ENCODE measurements at places on chromosomes 1 and 21.

DNA sequence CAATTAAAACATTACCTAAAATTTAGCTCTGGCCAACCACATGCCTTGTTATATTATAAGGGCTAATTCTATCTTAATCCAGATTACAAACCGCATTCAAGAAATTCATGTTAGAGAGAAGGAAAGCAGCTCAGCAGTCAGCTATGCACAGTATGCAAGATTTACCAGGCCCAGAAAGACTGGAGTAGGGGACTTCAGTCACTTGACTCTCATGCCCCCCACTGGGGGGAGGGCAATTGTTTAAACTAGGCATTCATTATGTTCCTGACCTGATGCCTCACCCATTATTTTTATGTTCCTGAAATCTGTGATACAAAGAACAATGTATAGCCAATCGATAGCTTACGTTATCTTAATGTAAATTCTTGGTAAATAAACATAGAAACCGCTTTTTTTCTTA is 96.9 kb downstream of the ZNF644 start:
- no peak for DNase-seq

- DNase-seq, result peak; percentile 40
Observed at GRCh38 chr21:41121785-41122415, 46.1 kb upstream of the BACE2 start.

DNA sequence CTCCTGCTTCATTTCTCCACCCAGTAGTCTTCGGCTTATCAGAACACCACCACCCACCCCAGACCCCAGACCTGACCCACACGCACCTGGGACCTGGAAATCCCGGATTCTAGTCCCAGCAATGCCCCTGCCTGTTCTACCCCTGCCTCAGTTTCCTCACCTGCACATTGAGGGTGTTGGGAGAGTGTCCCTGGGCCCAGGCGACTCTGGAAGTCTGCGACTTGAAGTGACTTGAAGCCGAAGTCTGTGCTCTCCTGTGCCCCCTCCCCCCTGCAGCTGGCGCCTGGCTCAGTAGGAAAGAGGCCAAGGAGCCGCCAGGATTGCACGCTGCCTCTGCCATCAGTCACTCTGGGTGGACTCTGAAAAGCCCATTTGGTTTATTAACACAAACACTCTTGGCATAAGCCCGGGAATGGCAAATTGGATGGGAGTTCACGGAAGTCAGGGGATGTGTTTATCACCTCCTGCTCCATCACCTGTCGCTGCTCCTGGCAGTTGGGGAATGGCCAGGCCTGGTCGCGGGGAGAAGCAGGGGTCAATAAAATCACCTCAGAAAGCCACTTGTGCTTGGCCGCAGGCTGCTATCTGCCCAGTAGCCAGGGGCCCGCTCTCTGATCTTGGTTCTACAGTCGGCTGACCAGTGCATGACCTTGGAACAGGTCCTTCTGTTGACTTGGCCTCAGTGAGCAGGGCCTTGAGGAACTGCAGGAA is 132.7 kb downstream of the ACTL8 start:
- no peak for DNase-seq

DNA sequence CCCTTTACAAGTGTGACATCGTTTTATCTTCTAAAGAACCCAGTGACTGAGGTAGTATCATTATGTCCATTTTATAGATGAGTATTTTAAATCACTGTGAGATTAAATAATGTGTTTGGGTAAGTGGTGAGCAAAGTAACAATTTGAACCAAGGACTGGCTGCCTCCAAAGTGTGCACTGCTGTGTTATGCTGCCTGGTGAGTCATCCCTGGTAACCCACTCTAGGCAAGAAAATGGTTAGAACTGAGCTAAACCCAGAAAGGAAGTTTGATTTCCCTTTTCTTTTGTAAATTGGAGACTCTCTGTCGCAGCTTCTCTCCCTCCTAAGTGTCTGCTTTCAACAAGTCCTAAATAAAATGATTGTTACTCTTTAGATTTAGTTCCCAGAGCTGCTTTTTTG is 342.8 kb upstream of the KAZN start:
- no peak for DNase-seq

DNA sequence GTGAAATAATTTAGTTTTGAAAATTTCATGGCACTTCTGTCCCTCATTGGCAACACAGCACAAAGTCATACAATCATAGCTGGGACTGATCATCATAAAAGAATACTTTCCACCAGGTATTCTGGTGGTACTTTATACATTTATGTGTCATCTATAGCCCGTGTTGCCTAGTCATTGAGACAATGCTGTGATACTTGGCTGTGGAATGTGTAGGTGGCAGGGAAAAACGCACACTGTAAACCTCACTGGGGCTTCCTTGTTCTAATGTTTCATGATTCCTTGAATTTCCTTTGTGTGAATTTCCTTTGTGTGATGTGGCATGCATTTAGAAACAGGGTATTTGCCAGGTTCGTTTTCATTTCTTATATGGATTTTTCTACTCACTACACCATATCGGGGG is 118.3 kb downstream of the FMN2 start:
- no peak for DNase-seq

- no peak for DNase-seq
Observed at GRCh38 chr21:35025206-35026152, 23.6 kb downstream of the RUNX1 start.

GRCh38 chr1:7281821-7282220 is 489.3 kb upstream of the VAMP3 start:
- no peak for DNase-seq

DNA sequence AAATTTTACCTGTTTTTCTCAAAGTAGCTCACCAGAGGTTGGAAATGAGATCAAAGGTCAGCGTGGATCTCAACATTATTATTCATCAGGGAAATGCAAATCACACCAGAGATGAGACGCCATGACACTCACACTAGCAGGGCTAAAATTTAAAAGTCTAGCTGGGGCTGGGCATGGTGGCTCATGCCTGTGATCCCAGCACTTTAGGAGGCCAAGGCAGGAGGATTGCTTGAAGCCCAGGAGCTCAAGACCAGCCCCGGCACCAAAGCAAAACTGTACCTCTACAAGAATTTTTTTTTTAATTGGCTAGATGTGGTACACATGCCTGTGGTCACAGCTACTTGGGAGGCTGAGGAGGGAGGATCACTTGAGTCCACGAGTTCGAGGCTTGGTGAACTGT is 41.4 kb upstream of the PCBP3 start:
- no peak for DNase-seq
